ENCODE measurements at places on chromosomes 3 and 15. TPM values are rescaled to one million over a fixed set of nuclear protein-coding genes. Genes with fewer than 3 reads are reported as not detected.

Gene CPNE9
- total RNA-seq = not detected

Gene GOLGA8T
- not detected for total RNA-seq

Gene CLEC3B
- 25.4 TPM for total RNA-seq

Gene RHOV
- not detected for total RNA-seq

Gene ARHGEF3
- 15.6 TPM for total RNA-seq

Gene FBLN2
- total RNA-seq = 32.9 TPM

Gene REC114
- not detected for total RNA-seq

Gene SRP14
- total RNA-seq = 77.1 TPM

Gene SEMA3G
- total RNA-seq = under 0.01 TPM

Gene MKRN2OS
- not detected for total RNA-seq

GRCh38 chr3:127722091-127722784 lies 49.5 kb downstream of the ABTB1 start:
- no peak for DNase-seq

GRCh38 chr3:198080521-198081384 lies 120.7 kb downstream of the LMLN start:
- peak; percentile 92 for DNase-seq

DNA sequence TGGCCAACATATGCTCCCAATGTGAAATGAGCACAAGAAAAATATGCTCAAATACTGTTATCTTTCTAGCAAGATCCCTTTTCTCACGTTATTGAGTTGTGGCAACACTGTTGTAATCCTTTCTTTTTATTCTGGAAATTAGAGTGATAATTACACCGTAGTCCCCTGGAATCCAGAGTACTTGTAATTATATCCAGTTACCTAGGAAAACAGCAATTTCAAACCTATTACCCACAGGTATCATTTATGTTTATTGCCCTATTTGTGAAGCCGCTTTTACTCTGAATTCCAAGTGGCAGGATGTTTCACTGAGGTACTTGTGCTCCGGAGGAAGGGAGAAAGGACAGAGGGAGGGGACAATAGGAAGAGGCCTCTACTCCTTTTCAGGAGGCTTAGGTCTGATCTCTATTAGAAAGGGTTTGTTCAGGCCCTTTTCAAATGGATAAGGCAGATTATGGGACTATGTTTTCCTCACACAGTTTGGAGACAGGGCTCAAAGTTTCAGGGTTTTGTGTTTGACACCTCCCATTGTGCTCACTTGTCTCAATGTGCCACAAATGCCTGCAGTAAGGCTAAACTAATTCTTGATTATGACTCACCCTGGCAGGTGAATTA lies 646.6 kb downstream of the TUSC7 start:
- no peak for DNase-seq

GRCh38 chr3:118110211-118110610 lies 924.4 kb downstream of the IGSF11 start:
- no peak for DNase-seq

- DNase-seq = no peak
Measured at GRCh38 chr3:133125171-133125570, 87.0 kb downstream of the TMEM108 start.

DNA sequence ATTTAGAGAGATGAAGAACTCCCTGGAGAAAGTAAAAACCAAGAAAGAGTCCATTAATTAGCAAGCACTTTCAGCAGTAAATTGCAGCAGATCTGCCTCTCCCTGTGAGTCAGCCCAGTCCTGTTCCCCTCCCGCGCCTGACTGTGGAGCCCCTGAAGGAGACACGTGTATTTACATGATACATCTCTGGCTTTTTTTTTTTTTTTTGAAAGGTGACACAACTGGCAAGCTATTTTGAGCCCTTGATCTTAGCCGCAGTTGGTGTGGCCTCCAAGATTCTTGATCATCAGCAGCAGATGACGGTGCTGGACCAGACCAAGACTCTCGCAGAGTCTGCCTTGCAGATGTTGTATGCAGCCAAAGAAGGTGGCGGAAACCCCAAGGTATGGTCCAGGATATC lies 271.8 kb upstream of the TPM1 start:
- DNase-seq = no peak

DNA sequence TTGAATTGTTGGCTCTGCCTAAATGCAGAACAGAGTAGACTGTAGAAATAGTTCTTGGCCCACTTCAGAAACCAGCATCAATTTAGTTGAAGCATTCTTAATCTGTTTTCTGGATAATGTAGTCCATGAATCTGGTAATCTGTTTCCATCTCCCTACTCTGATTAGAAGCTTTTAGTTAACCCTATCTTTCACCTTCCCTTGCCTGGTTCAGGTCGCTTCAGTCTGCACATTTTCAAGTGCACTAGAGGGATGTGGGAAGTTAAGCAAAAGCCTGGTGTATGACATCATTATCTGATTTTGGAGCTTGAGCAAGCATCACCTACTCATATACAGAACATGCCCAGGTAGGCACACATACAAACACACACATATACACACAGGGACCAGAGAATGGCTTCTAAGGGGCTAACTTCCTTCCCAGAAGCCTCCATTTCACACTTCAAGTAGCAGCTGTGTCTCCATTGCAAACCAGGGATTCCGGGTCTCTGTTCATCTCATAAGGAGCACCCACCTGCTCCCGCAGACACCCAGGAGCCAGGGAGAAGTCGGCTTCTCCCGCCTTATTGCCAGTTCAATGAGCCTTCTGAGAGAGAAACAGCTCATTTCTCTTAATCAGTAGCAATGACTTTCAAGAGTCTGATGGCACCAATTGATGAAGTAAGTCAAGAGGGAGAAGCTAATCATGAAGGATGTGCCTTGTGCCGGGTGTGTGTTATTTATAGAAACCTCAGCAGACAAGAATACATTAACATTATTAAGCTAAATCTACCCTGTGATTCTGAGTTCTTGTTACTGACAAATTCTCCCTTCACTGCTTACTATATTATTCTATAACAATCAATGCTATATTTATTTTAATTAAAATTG lies 347.9 kb upstream of the STAC start:
- DNase-seq = peak; percentile 3

- no peak for DNase-seq
Measured at GRCh38 chr15:57281321-57281720, 95.0 kb upstream of the CGNL1 start.

DNA sequence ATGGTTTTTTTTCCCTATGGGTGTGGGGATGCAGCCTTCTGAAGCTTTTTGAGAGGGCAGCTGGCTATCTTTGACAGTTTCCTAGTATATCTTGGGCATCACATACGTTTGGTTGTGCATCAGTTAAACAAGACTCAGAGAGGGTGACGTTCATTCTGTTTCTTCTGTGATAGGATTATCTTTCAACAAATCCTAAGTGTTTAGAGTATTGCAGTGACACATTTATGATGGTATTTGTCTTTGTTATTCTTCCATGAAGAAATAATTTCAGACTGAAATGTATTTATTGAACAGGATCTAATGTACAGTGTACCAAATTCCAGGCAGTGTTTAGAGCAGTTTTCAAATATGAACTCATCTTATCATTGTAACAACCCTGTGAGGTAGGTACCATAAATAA lies 114.4 kb downstream of the PLCL2 start:
- no peak for DNase-seq

GRCh38 chr15:81410318-81410753 lies 36.3 kb upstream of the TMC3 start:
- DNase-seq = peak; percentile 86

- peak; percentile 89 for DNase-seq
Measured at GRCh38 chr15:99703603-99704443, 29.4 kb downstream of the LYSMD4 start.

DNA sequence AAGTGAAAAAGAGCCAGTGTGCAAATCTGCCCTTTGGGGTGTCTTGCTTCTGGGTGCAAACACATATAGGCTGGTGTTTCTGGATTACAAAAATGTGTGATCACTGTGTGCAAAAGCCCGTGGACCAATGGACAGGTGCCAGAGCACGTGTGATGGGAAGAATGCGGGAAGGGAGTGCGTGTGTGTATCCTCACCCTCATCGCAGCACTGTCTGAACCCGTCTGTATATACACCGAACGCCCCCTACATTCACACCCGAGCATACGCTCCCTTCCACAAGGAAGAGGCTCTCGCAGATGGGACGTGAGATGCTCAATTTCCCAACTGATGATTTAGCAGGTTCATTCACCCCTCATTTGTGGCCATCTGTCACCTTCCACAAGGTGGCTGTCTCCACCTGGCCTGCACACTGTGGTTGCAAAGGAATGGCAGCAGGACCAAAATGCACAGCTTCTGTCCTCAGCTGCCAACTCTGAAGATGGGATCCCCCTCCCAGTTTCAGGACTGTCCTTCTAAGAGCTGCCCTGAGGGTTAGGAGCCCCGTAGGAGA lies 19.4 kb upstream of the SLC6A1 start:
- no peak for DNase-seq

DNA sequence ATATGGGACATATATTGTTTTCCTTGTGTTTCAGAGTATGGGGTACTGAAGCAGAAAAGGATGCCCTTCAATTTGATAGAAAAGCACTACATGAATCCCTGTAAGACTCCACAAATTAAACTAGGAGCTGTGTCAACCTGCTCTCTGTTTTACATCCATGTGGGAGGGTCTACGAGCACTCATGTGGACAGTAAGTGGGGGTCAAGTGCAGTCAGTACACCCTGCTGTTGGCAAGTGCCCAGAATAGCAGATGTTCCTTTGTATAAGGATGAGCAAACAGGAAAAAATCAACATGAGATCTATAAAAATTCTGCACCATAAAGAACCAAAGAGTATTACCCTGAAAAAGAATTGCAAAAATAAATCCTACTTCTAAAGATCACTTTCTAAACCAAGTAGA lies 659.9 kb downstream of the SI start:
- no peak for DNase-seq

DNA sequence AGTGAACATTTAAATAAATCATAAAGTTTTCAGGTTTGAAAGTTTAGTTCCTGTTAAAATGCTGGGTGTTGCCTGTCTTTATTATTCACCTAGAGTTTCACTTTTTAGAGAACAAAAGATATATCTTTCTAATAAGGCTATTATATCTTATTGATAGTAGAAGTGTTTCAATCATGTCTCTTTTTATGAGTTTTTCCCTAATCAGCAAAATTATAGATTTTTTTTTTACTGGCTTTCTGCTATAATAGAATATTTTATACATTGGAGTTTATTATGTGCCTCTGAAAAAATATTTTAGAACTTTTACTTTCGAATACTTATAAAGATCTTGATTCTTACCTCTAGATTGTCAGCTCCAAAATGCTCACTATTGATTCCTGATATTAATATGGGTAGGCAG lies 131.5 kb downstream of the BBX start:
- DNase-seq = no peak

- DNase-seq = peak; percentile 85
Measured at GRCh38 chr15:31228980-31229826, 97.4 kb upstream of the KLF13 start.

All from stomach (tissue), 19 donors.